ENCODE measurements at places on chromosomes 4 and X.

DNA sequence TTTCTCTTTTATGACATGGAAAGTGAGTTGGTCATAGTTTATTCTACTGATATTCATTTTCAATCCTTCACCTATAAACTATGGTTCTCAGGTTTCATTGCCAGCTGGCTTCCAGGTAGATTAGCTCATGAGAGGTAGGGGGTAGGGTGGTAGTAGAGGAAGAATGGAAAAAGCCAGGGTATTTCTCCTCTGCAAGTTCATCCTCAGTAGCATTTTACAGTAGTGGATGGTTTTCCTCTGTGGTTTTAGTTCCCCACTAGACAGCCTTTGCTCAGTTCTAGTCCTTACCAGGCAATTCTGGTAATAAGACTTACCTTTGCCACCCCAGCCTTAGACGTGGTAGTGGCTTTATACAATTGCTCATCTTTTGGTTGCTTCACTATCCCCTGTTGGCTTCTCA is 8.9 kb upstream of the NAA11 start:
- DNase-seq = no peak

GRCh38 chrX:16319929-16320328 is 152.6 kb downstream of the MAGEB17 start:
- no peak for DNase-seq

- DNase-seq = no peak
Measured at GRCh38 chr4:30962939-30963338, 242.8 kb downstream of the PCDH7 start.

DNA sequence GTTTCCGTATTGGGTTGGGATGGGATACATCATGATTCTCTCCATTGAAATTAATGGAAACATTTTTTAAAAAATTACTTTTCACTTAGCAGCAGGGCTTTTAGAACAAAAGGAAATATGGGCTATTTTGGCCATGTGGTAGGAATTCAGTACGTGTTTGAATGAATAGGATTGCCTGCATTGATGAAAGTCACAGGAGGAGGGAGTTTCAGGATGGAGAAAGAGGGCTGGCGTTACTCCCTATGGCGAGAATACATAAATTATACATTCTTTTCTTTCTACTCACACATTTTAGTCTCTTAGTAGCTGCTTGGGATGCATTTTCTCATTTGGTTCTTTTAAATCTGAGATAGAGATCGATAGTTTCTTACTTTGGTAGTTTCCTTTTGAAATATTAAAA is 100.3 kb upstream of the PDHA1 start:
- DNase-seq = no peak

DNA sequence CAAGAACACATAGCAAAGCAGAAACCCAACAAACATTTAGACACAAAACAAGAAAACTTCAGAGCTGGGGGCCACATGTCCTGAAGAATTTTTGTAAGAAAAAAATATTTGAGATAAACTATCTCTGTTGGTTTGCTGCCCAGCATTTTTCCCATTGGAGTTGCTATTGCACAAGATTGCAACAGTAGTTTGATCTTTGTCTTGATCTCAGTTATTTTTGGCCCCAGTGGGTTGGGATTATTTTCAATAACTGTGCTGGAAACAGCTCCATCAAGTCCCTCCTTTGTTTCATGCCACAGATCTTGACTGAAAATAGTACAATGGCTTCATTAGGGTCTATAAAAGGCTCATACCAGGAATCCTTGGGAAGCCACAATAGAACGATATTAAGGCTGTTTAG is 103.8 kb upstream of the RAI2 start:
- no peak for DNase-seq

DNA sequence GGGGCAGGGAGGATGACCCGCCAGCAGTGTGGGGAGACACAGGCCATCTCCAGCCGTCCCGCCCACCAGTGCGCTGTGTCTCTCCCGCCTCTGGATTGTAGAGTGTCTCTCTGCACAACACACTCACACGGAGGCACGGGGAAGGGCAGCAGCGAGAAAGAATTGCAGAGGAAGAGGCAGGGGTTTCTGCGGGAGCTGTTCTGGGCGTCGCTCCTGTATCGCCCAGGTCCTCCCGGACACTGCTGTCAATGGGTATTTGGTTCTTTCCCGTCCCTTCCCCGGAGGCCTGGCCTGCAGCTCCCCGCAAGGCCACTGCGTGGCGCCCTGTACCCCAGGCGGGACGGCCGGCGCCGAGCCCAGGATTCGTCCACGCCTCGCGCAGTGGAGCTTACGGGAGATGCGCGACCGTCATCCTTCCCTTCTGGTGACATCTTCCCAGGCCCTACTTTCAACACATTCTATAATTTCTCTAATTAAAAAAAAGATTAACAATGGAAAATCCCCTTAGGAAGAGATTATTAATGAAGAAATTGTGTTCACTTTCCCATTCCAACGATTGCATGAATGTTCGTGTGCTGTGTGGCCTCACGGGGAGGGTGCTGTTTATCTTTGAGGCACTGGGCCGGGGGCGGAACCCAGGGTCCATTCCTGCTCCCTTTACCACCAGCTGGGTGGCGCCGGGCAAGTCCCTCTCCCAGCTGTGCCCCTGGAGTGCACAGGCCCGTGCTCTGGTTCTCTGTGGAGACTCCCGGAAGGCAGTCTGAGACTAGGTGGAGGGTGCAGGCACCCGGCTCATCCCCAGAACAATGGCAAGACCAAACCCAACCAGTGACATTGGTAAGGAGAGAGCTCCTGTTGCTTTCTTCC is 95.7 kb downstream of the CPZ start:
- DNase-seq = no peak

DNA sequence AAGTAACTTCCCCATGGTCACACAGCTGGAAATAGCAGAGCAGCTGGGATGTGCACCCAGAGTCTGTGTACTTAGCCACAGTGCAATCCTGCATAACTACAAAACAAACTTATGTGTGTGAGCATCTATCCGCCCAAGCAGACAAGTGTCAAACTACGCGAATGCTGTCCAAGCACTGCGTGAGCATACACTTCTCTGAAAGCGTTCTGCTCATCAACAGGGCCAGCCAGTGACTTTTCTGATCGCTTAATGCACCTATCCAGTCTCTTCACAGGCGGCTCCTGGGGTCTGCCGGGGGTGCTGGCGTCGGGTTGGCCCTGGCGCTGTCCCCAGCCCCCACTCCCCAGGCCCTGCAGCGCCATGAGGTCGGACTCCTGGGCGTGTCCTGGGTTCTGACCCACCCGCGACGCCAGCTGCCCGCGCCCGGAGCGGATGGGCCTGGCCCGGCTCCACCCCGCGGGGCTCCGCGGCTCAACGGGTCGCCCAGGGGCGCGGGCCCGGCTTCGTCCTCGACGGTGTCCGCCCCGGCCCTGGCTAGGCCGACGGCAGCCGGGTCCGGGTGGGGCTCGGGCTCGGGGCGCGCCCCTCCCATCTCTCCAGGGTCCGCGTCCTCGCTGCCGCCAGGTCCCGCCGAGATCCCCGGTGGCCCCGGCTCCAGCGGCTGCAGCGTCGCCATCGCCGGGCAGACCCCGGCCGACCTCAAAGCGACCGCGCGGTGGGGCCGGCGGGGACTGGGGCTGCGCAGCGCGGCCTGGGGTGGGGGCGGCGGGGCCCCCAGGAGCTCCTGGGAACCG is 1.3 kb upstream of the ZNF141 start:
- no peak for DNase-seq

GRCh38 chrX:39736216-39737211 is 361.2 kb downstream of the BCOR start:
- DNase-seq = no peak

DNA sequence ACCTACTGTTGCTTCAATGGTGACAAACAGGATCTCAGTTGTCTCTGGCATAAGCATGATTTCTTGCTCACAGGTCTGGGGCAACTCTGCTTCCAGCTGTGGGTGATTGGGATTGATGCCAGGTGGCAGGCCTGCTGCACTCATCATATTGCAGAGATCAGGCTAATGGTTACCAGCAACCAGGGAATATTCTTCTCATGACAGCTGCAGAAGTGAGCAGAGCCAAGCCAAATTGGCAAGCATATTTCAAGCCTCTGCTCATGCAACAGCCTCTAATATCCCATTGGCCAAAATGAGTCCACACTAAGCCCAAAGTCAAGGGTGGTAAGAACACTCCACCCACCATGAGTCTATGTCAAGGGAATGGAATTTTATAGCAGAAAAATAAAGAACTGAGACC is 26.7 kb upstream of the TBC1D19 start:
- no peak for DNase-seq

- no peak for DNase-seq
Measured at GRCh38 chr4:78748381-78748780, 27.8 kb upstream of the BMP2K start.

DNA sequence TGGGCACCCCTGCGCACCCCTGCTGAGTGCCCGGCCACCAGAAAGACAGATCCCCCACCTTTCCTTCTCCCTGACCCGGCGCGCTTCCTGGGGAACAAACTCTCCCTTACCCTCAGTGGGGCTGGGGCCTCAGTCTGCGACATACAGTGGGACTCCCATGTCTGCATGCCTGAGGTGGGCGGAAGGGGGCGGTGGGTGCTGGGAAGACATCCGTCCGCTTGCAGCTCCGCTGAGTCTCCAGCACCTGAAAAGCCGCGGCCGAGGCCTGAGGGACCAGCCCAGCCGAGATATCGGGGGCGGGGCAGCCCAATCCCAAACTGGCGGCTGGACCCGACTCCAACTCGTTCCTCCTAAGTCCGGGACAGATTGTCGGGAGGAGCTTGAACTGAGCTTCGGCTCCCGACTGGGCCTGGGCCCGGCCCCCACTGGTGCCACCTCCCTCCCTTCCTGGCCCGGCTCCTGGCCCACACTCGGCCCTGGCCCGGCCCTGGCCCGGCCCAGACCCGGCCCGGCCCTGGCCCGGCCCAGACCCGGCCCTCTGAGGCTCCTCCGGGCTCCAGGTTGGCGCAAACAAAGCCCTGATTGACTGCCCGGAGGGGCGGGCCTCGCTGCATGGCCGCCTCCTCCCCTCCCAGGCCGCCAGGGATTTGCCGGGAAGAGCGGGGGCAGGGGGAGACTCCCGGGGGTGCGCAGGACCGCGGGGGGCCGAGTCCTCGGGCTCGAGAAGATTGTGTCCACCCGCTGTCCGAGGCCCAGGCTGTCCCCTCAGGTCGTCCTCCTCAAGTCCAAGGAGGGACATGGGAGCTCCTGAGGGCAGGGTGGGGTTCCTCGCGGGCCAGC is 877 bp upstream of the SLC16A2 start:
- DNase-seq = no peak

GRCh38 chr4:181982437-181982836 is 260.8 kb upstream of the TENM3 start:
- no peak for DNase-seq

- DNase-seq = peak; percentile 3
Measured at GRCh38 chr4:6134612-6135220, 65.6 kb downstream of the JAKMIP1 start.

GRCh38 chr4:137543198-137543597 is 10.9 kb upstream of the PCDH18 start:
- DNase-seq = no peak

GRCh38 chr4:3491681-3492405 is 28.7 kb downstream of the DOK7 start:
- DNase-seq = no peak

DNA sequence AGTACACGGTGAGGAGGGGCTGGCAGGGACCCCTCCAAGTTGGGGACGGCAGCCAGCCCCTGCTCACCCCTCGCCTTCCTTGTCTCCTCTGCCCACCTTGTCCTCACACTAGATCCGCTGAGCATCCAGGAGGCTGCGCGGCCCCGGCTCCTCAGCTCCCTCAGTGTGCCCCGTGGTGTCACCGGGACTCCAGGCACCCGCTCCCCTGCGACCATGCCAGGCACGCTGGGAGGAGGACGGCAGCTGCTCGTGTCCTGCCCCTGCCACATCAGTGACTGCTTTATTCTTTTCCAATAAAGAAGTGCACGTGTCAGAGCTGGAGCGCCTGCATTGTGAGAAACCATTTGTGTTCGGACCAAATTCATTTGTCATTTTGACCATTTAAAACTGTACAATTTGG is 6.4 kb downstream of the FAM50A start:
- no peak for DNase-seq

DNA sequence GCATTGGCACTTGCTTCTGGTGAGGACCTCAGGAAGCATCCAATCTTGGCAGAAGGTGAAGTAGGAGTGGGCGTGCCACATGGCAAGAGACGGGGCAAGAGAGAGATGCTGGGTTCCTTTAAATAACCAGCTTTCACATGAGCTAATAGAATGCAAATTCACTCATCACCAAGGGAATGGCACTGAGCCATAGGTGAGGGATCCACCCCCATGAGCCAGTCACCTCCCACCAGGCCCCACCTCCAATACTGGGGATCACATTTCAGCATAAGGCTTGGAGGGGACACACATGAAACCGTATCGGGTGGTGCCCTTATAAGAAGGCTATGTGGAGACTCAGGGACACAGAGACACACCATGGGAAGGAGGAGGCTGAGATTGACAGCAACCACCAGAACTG is 140.0 kb upstream of the MSX1 start:
- DNase-seq = no peak

DNA sequence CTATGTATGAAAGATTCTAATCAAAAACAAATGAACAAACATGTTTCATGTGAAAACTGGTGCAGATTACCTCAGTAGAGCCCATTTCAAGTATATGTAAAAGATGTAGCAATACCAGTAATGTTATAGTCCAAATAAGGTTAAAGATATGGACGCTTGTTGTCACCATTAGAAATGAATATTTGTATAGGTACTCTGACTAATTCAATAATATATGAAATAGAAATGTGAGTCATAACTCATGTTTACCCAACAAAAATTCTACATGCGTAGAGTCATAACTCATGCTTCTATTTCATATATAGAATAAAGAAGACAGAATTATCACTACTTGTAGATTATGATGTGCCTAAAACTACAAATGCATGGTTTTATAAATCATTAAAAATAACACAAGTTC is 739.1 kb upstream of the DIAPH2 start:
- DNase-seq = no peak

GRCh38 chr4:55399581-55399980 is 3.8 kb downstream of the TMEM165 start:
- no peak for DNase-seq

DNA sequence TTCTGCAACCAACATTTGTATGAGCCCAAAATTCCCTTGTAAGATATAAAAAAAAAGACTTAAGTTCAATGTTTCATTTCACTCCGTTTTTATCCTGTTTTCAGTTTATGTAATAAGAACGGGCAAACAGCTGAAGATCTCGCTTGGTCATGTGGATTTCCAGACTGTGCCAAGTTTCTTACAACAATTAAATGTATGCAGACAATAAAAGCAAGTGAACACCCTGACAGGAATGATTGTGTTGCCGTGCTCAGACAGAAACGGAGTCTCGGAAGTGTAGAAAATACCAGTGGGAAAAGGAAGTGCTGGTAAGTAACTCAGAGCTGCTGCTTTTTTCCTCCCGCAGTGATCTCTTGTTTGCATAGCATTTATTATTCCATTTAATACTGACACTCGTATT is 2.8 kb downstream of the ANKRD37 start:
- DNase-seq = no peak

DNA sequence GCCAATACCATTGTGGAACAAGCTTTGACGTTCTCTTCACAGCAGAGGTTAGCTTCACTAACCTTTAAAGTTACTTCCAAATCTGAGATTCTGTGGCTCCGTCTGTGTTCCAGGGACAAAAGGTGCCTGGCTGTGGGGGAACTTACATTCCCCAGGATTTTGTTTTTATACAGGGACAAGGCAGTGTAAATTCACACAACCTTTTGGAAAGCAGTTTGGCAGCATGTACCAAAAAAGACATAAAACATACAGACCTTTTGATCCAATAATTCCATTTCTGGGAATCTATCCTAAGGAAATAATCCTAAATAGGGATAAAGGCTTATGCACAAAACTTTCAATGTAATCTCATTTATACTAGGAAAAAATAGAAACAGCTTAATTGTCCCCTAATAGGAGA is 8.9 kb upstream of the C1QTNF7 start:
- DNase-seq = no peak

Data from stimulated activated CD8-positive, alpha-beta memory T cell treated with anti-CD3 and anti-CD28 coated beads, Interleukin-7, amount 100 ng/mL, for 4 hours (primary cell).